B cell (primary cell): ENCODE measurements at places on chromosomes 7 and 10. TPM values are rescaled to one million over a fixed set of nuclear protein-coding genes. Genes with fewer than 3 reads are reported as not detected.

Gene ARHGEF35
- 2.1 and 4.2 TPM in 2 replicates for total RNA-seq

Gene SUGCT
- 0.86 and 2.6 TPM in 2 replicates for total RNA-seq

Gene ELN
- total RNA-seq, result not detected in 2 replicates

Gene ANKRD22
- total RNA-seq, result not detected in 2 replicates

Gene CPA4
- total RNA-seq, result not detected in 2 replicates

Gene GNAT3
- not detected in 2 replicates for total RNA-seq

Gene PRKG1
- not detected in 2 replicates for total RNA-seq
